ENCODE measurements at places on chromosomes 11 and 22. TPM values are rescaled to one million over a fixed set of nuclear protein-coding genes. Genes with fewer than 3 reads are reported as not detected.

Gene RAG1
- total RNA-seq: 0.91 TPM

Gene PRAME
- 0.21 TPM for total RNA-seq

Gene VSIG10L2
- total RNA-seq: not detected

Gene SGSM1
- 0.75 TPM for total RNA-seq

Gene EFCAB6
- total RNA-seq: 2.3 TPM

DNA sequence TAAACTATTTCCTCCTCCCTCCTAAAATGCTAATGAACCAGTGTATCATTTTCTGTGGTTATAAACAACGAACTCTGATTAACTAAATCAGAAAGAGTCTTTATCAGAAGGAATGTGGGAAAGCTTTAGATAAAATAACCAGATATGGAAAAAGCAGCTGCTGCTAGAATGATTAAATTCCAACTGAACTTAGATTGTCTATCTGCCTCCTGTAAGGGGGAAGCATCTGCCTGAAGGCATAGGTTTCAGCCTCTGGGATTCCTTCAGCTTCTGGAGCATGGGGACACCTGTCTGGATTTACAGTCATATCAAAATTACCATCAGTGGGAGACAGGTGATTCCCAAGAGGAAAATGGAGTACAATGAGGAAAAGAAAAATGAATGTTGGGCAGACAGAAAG, 1095.5 kb upstream of the CCDC90B start:
- H3K27me3 ChIP-seq: no peaks in the 10 kb centered on the region
- H3K4me1 ChIP-seq: no peaks in the 10 kb centered on the region
- no peak for DNase-seq
- H3K4me3 ChIP-seq: no peak overlapping the region

- H3K27me3 ChIP-seq: no peaks in the 10 kb centered on the region
- DNase-seq: no peak
- H3K4me1 ChIP-seq: no peaks in the 10 kb centered on the region
- H3K4me3 ChIP-seq: no peak overlapping the region
These were observed 829.7 kb upstream of the FAT3 start for GRCh38 chr11:91394727-91395414.

GRCh38 chr22:42470366-42471082, 38.3 kb upstream of the NFAM1 start:
- H3K36me3 ChIP-seq: no peaks in the 10 kb centered on the region
- H3K4me1 ChIP-seq: no peaks in the 10 kb centered on the region
- peaks cover 39% of the 10 kb centered on the region for H3K27me3 ChIP-seq
- no peak overlapping the region for H3K27ac ChIP-seq

- DNase-seq: no peak
- H3K36me3 ChIP-seq: peaks cover 8% of the 10 kb centered on the region
- no peaks in the 10 kb centered on the region for H3K27me3 ChIP-seq
- no peak overlapping the region for H3K27ac ChIP-seq
- H3K4me3 ChIP-seq: no peak overlapping the region
These were observed 31.7 kb downstream of the TEAD1 start for GRCh38 chr11:12705874-12706273.

DNA sequence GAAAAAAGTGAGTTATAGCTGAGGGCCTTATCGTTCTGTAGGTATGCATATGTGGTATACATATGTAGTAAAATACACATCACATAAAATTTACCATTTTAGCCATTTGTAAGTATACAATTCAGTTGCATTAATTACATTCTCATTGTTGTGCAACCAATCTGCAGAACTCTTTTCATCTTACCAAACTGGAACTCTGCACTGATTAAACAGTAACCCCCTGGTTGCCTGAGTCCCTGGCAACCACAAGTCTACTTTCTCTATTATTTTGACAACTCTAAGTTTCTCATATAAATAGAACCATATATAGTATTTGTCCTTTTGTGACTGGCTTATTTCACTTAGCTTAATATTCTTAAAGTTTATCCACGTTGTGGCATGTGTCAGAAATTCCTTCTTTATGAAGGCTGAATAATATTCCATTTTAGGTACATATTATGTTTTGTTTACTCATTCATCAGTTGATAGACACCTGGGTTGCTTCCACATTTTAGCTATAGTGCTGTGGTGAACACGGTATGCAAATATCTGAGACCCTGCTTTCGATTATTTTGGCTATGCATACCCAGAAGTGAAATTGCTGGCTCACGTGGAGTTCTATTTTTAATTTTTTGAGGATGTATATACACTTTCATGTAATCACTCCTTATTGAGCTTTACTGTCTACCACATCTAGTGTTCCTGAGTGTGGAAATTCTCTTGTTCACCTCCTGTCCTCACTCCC, 1.6 kb upstream of the DDX10 start:
- no peak for DNase-seq
- no peaks in the 10 kb centered on the region for H3K36me3 ChIP-seq
- H3K27ac ChIP-seq: no peak overlapping the region
- peak overlapping the region; percentile 20 for H3K4me3 ChIP-seq
- H3K4me1 ChIP-seq: peaks cover 33% of the 10 kb centered on the region

GRCh38 chr11:88284336-88285050, 53.0 kb downstream of the CTSC start:
- H3K27ac ChIP-seq: no peak overlapping the region
- no peak overlapping the region for H3K4me3 ChIP-seq
- H3K36me3 ChIP-seq: peaks cover 6% of the 10 kb centered on the region

DNA sequence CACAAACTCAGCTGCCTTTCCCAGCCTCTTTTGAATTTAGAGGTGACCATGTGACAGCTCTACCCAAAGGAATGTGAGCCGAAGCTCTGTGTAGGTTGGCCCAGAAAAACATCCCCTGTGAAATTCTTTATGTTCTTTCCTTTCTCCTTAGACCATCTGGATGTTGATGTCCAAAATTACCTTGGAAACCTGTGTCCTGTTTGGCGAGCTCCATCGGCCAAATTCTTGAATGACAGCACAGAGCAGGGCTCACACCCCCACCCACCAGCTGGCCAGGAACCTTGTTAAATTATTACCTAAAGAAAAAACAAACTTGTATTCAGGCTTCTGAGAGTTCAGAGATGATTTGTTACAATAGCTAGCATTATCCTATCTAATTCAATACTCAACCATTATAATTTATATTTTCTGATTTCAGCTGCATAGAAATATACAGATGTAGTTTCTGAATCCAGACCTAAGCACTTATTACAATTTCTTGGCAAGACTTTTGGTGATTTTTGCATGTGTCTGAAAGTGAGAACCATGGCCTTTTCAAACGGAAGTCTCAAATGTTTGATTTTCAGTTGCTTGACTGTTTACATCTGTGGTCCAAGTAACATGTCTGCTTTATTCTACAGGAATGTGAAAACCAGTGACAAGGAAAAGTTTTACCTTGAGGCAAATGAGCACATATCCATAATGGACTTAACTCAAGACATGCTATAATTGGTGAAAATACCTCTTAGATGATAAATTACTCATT, 554.2 kb downstream of the NTM start:
- no peak overlapping the region for H3K27ac ChIP-seq
- DNase-seq: no peak
- no peak overlapping the region for H3K4me3 ChIP-seq
- peaks cover 6% of the 10 kb centered on the region for H3K4me1 ChIP-seq
- H3K27me3 ChIP-seq: no peaks in the 10 kb centered on the region

DNA sequence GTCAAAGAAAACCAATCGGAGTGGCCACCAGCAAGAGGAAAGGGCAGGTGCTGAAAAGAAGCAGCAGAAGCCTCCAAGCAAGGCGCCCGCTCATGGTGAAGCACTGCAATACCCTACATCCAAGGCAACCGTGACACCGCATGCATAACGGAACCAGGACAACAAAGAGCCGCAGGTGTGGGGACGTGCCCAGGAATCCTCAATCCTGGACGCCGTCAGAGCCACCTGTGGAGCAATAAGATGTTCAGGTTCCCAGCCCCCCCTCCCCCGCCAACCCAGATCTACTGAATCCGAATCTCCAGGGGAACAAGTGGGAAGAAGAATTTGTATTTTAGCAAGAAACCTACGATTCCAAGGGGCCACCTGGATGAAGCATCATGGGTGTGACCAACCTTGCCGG, 70.8 kb downstream of the SHANK2 start:
- no peak for DNase-seq
- H3K4me3 ChIP-seq: no peak overlapping the region
- H3K4me1 ChIP-seq: no peaks in the 10 kb centered on the region

- no peak for DNase-seq
- H3K27ac ChIP-seq: no peak overlapping the region
- H3K4me3 ChIP-seq: peak overlapping the region; percentile 1
- peaks cover 43% of the 10 kb centered on the region for H3K4me1 ChIP-seq
- H3K36me3 ChIP-seq: peaks cover 6% of the 10 kb centered on the region
These were observed 71.6 kb upstream of the AKIP1 start for GRCh38 chr11:8839306-8839956.

- peaks cover 13% of the 10 kb centered on the region for H3K4me1 ChIP-seq
- H3K27ac ChIP-seq: no peak overlapping the region
- peaks cover 54% of the 10 kb centered on the region for H3K27me3 ChIP-seq
- no peak for DNase-seq
These were observed 7.5 kb downstream of the CRYBB1 start for GRCh38 chr22:26610072-26610958.

DNA sequence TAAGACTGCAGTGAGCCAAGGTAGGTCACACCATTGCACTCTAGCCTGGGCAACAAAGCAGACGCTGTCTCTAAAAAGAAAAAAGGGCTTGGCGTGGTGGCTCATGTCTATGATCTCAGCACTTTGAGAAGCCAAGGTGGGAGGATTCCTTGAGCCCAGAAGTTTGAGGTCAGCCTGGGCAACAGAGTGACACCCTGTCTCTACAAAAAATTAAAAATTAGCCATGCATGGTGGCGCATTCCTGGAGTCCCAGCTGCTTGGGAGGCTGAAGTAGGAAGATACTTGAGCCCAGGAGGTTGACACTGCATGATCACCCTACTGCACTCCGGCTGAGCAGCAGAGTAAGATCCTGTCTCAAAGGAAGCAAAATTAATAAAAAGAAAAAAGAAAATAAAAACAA, 38.9 kb upstream of the RDX start:
- no peak overlapping the region for H3K27ac ChIP-seq
- no peaks in the 10 kb centered on the region for H3K27me3 ChIP-seq
- DNase-seq: no peak
- peaks cover 10% of the 10 kb centered on the region for H3K36me3 ChIP-seq
- H3K4me3 ChIP-seq: no peak overlapping the region
- H3K4me1 ChIP-seq: peaks cover 19% of the 10 kb centered on the region

DNA sequence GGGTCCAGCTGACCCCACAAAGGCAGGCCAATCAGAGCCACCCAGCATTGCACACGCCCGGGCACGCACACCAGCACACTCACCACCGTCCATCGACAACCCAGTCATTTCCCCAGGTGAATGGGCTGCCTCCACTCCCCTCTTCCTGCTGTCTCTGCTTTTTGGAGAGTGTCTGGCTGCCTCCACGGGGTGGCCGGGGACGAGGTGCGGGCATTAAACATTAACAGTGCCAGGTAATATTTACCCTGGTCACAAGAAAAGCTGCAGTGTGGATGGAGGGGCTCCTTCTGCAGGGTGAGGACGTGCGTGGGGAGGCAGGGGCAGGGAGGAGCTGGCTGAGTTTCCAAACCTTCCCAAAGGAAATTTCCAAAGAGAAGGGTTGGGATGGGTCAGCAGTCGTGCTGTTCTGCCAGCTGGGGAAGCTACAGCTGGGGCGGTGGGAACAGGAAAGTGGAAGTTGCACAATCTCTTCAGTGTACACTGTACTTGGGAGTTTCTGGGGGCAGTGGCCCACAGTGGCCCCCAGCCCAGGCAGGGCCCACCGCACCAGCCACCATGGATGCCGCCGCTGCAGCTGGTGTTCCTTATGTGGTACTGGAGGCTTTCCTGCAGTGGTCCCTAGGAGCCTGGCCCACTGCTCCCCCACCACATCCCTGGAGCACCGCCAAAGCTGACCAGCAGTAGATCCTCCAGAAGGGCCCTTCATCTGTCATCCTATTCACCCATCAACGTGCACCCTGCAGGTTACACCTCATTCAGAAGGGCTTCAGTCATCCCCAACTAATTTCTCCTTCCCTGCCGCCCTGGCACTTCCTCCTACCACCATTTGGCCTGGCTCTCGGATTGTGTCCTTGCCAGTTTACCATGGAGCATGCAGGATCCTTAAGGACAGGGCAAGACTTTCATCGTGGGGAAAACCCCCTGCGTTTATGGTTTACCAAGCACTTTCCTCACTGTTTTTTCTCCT, at the start of gene FXYD2:
Gene FXYD2 (minus strand): TSS at position 174 of the 967 bp plus-strand sequence. CDS start 66 bp downstream, at position 108.
- no peaks in the 10 kb centered on the region for H3K36me3 ChIP-seq
- peaks cover 3% of the 10 kb centered on the region for H3K27me3 ChIP-seq
- DNase-seq: no peak
- H3K4me3 ChIP-seq: no peak within 1 kb of the TSS
- peaks cover 5% of the 10 kb centered on the region for H3K4me1 ChIP-seq
- no peak within 1 kb of the TSS for H3K27ac ChIP-seq
